ENCODE measurements at places on chromosomes 11 and 22.

DNA sequence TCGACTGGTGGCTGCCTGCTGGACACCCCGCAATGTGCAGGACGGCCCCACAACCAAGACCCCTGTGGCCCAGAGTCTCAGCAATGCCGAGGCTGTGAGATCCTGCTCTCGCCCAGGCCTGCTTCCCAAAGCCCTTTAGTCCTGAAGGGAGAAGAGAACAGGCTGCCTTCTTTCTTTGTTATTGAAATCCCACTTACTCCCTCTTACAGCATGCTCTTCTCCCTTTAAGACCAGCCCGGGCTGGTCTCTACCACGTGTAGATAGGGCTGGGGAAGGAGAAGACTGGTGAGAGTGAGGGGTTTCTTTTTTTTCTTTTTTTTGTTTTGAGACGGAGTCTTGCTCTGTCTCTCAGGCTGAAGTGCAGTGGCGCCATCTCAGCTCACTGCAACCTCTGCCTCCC, 21.3 kb downstream of the TMEM45B start:
- no peak for DNase-seq

- no peak for DNase-seq
Measured at GRCh38 chr11:125333354-125334073, 162.6 kb downstream of the FEZ1 start.

GRCh38 chr22:42399315-42400271, 32.6 kb downstream of the NFAM1 start:
- no peak for DNase-seq

DNA sequence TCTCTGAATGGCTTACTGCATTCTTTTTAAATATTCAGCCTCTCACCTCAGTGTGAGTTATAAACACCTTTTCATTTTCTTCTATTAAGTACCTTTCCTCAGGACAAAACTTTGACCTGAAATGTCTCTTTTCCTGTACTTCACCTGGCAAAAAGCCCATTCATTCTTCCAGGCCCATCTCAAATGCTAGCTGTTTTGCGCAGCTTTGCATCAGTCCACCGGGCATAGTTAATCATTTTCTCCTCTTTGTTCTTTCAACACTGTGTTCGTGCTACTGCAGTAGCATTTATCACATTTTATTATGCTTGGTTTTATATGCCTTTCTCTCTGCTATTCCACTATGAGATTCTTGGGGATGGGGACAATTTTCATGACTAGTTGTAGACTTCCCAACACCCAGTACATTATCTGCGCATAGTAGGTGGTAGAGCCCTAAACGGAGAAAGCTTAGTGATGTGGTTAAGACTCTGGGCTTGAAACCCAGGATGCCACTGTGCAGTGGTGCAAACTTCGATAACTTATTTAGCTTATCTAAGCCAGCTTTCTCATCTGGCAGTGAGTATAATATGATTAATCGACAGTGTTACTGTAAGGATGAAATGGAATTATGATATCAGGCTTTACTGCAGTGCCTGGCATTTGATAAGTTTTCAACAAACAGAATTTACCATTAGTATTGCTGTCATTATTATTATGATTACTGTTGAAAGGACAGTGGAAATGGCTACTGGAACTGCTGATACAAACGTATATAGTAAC, 695.7 kb downstream of the NELL1 start:
- no peak for DNase-seq

DNA sequence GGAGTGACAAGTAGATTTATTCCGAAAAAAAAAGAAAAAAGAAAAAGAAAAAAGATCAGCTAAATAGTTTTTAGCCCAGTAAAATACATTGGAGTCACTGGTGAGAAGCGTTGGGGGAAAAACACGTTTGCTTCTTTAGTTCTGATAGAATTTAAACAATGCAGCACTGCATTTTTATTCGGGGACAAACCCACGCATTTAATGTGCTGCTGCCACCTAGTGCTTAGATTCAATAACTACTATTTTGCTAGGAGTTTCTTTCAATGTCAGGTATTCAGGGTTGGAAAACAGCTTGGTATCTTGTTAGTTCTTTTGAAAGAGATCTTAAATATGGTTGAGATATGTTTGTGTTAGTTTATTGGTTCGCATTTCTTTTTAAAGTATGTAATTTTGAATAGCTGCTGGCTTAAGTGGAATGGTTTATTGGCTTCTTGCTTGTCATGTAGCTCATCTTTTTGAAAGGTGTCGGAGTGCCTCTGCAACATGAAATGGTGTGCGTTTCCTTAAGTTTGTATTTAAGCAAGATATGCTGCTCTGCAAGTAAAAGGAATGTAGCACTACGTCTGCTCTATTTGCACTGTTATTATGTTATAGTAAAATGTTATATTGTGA, 41.9 kb downstream of the SVIP start:
- peak; percentile 22 for DNase-seq

DNA sequence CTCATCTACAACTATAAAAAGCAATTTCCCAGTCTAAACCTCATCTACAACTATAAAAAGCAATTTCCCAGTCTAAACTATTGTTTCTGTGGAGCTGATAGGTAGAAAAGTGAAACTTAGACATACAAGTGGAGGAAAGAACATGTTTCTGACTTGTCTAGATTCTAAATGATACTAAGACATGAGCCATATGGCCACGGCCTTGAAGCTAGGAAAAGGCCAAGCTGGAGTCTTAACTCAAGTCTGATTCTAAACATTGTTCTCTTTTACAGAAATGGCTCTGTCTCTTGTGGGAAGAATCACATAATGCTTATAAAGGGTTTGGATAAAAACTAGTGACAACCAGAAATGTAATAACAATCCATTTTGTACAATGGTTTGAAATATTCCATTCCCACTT, 43.8 kb upstream of the LARGE1 start:
- DNase-seq = no peak

- no peak for DNase-seq
Measured at GRCh38 chr11:108774037-108774730, 109.3 kb downstream of the DDX10 start.

DNA sequence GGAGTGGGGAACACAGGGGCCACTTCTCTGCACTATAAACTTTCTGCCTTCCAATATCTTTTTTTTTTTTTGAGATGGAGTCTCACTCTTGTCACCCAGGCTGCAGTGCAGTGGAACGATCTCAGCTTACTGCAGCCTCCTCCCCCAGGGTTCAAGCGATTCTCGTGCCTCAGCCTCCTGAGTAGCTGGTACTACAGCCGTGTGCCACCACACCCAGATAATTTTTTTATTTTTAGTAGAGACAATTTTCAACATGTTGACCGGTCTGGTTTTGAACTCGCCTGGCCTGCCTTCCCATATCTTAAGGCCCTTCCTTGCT, 1.7 kb downstream of the SLC3A2 start:
- DNase-seq = no peak

GRCh38 chr11:113329725-113330124, 15.3 kb downstream of the TTC12 start:
- DNase-seq = no peak

DNA sequence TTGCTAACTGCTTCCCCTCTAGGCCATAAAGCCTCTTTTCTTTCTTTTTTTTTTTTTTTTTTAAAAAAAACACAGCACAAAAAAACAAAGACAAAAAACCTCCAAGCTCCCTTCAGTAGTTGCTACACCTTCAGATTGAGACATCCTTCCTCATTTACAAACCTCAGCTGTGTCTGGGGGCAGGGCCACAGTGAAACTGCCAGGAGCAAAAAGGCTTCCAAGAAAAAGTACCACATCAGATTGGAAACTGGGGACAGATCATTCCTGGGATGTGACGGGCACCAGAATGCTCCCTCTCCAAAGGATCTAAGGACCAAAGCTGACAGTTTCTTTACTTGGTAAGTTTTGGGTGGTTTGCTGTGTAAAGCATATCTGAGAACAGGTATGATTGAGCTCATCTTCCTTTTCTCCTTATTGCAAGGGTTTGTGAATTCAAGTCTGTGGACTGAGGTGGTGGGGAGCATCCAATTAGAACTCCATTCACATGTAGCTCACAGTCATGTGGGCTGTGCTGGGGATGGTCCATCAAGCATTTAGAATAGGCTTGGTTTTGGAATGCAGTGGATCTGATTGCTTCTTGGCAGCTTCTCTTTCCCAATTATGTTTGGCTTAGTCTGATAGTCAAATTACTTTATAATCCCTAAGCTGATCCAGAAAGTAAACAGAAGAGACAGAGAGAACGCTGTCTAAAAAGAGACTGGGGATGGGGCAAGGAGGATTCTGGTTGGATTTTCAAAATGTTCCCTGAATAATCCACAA, 705 bp downstream of the BBOX1 start:
- no peak for DNase-seq

- no peak for DNase-seq
Measured at GRCh38 chr22:38205261-38206128, 3.7 kb downstream of the MAFF start.

- DNase-seq = no peak
Measured at GRCh38 chr11:85109141-85109540, 518.0 kb downstream of the DLG2 start.

GRCh38 chr11:117912497-117912896, 16.7 kb downstream of the TMPRSS13 start:
- DNase-seq = no peak

- DNase-seq = no peak
Measured at GRCh38 chr11:129644326-129644725, 171.3 kb upstream of the TMEM45B start.

DNA sequence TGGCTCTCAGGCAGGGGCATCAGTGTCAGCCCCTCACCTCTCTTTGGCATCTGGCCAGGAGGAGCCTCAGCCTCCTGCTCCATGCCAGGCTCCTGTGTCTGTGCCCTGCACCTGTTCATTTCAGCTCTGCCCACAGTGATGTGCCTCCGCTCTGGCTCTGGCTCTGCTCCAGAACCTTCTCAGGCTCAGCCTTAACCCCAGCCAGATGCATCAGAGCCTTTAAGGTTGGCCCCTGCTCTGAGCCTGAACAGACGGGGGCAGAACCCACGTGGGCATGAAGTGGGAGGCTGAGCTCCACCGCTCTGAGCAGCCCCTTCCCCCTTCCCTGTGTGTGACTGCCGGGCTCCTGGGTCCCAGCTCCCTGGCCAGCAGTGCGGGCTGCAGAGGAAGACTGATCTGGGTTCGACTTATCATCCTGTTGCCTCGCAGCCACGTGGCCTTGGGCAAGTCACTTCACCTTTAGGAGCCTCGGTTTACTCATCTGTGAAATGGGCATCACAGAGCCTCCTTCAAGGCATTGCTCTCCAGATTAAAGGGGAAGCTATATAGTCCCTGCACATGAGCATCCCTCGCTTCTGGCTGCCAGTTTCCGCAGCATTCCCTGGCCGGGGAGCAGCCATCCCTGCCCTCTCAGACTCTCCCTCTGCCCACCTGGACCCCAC, 44.7 kb upstream of the RTL6 start:
- no peak for DNase-seq

DNA sequence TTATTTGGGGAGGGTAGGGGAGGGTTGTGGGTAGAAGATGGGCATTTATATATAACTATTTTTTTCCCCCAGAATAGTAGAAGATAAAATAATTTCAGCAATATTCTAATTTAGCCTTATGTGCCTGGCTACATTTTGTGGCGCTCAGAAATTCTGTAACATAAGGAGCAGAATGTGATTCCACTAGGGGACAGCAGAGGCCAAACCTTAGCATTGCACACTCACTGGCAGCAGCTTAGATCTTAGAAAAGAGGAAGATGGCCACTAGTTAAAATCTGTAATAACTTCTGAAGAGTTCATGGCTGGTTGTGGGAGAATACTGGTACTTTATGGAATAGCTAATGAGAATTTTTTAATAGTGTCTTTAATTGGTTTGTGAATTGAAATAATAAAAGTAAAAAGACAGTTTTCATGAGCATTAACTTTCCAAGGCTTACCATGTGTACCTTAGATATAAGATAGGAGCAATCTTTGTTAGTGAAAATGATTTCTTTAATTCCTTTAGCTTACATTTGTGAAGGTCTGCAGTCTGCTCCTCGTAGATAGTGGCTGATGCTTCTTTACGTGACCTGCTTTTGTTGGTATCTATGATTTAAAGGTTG, 33.1 kb downstream of the DDX10 start:
- peak; percentile 32 for DNase-seq

- DNase-seq = no peak
Measured at GRCh38 chr11:49424136-49424535, 215.7 kb upstream of the FOLH1 start.

GRCh38 chr11:44564670-44565210, 723 bp upstream of the CD82 start:
- DNase-seq = no peak

DNA sequence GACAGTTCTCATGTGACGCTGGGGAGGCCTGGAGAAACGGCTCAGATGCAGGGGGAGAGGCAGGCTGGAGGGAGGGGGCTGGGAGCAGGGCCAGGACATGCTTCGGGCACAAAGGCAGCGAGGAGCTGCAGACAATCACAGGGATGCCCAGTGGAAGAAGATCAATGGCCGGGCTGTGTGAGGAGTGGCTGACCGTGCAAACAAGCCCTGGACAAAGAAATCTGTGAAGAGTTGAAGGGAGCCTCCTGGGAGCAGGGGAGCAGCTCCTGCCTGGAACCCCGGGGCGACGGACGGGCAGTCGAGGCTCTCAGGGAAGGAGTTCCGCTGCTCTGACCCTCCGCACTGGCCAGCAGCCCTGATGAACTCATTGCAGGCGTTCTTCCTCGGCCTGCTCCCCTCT, 126.7 kb upstream of the B3GAT1 start:
- no peak for DNase-seq

DNA sequence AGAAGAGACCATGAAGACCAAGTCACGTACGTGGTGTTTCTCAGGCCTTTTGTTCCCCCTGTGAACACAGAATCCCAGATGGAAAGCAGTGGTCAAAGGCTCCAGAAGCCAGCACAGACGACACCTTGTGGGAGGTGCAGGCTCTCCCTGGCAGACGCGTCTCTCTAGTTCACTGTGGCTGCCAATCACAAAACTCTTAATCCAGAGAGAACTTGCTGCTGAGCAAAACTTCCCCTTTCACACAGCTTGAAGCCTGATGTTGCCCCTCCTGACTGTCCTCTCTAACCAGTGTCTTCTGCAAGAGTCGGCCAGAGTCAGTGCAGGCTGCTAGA, 67.1 kb downstream of the PIWIL3 start:
- no peak for DNase-seq

GRCh38 chr11:62988276-62988675, 3.5 kb upstream of the SLC22A6 start:
- DNase-seq = no peak

GRCh38 chr11:71482746-71483364, 29.9 kb downstream of the NADSYN1 start:
- DNase-seq = no peak

GRCh38 chr11:127383026-127383425, 382.5 kb upstream of the KIRREL3 start:
- DNase-seq = no peak

DNA sequence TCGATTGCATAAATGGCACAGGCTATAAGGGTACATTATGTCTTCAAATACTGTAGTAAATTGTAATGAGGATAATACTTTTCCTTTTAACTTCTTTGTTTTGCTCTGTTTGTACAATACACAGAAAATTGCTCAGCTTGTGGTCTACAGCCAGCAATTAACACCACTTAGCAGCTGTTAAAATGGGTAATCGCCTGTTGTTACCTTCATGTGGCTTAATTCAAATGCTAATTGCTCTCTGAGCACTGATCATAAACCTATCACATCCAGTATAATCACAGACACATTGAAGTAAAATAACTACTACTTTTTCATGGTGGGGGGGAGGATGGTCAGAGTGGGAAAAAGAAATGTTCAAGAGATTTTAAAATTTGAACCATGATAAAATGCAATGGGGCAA, 1164.1 kb upstream of the CNTN5 start:
- no peak for DNase-seq
